ENCODE measurements at places on chromosomes 12 and 14.
A peak's percentile ranks its signal among the peaks of the same experiment; 100 is the strongest.

- no peak for DNase-seq
Observed at GRCh38 chr12:91289906-91290305, 107.3 kb upstream of the DCN start.

DNA sequence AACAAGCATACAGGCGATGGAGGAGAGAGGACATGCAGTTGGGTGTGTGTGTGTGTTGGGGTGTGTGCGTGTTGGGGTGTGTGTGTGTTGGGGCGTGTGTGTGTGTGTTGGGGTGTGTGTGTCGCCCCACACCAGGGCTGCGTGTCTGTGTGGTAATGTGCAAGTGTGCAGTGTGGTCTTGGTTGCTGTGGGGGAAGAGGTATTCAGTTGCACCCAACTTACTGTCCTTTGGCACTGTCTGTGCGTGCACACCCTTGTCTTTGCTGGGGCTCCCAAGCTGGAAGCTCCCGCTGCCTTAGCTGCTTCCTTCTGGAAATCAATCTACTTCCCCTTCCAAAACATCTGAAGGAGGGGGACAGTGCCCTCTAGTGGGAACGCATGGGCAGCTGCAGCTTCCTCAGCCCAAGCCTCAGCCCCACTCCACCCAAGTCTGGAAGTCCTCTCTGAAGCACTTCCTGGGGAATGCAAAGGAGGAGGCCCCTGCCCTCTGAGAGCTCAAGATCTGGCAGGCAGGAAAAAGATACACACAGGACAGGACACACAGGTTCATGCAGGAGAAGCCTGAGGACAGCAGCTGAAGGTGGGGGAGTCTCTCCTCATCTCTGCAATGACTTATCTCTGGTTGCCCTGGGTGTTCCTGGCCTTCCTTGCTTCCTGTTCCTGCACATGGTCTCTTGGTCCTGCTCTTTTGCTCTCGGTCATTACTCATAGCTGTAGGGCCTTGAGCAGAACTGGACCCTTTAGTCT is 13.1 kb downstream of the ASIC1 start:
- peak; percentile 35 for DNase-seq

- DNase-seq = no peak
Observed at GRCh38 chr12:30110958-30111586, 327.3 kb upstream of the TMTC1 start.

- no peak for DNase-seq
Observed at GRCh38 chr12:116697305-116697704, 40.6 kb downstream of the SPRING1 start.

DNA sequence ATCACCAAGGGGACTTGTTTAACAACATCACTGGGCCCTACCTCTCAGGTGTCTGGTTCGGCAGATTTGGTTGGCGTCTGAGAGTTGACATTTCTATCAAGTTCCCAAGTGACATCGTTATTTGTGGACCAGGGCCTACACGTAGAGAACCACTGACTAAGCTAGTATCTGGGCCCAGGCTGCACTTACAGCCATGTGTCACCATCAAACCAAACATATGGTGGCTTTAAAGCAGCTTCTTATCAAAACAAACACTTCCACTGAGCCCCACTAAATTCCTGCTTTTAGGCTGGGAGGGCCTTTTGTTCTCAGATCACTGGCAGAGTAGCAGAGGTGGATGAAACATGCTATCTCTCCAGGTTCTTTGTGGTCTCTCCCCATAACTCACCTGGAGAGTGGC is 220.5 kb downstream of the PELI2 start:
- no peak for DNase-seq

DNA sequence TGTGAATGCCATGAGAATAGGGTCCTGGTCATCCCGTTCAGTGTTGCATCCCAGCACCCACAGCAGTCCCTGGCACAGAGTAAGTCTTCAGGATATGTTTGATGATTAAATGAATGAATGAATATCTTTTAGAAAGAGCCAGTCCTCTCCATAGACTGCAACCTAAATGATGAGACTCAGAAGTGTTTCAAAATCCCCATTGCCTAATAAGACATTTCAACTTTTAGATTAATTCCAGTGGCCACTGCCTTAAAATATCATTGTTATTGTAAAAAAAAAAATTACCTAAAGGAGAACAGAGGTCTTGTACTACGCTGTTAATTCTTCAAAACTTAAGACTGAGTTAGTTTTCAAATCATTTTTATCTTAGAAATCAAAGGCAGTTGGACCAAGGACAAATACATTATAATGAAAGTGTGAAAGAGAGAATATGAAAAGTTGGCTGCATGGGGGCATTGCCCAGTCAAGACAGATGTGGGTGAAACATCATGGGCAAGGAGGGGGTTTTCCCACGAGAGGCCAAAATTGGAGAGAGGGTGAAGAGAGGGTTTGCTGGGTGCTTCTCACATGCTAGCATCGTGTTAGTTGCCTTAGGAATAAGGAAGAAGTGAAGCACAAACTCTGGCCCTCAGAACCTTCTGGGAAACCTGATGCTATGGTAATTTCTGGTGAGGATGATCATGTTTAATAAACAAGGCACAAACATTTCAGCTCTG is 26.3 kb upstream of the CPM start:
- no peak for DNase-seq

GRCh38 chr12:77324763-77325468 is 259.5 kb upstream of the E2F7 start:
- no peak for DNase-seq

- DNase-seq = no peak
Observed at GRCh38 chr14:102930753-102931579, 8.5 kb downstream of the AMN start.

DNA sequence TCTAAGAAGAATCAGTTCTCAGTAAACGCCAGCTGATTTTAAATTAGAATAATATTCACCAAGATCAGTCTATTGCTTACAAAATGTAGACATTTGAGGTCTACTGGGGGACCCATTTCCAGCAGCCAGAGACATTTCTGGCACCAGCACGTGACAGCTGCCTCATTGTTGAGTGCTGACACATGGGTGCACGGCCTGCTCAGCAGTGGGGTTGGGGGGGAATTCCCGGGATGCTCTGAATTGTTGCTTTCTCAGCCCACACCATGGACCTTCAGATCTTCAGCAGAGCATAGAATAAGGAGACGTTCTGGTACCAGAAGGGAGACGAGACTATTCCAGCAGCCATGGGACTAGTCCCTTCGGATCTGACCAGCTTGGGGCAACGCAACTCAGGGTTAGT is 18.3 kb downstream of the PLEKHG7 start:
- DNase-seq = no peak

DNA sequence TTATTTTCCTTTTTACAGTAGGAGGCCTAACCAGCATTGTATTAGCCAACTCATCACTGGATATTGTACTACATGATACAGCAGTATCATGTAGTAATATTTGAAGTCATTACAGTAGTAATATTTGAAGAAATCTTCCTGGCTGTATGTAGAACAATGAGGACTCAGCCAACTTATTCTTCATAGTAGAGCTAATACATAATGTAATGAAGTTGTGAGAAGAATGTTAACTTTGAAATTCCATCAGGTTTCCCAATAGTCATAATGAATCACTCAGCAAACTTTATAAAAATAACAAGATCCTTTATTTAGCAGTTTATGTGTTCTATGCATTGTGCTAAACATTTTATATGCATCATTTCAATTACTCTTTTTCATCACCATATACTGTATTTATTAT is 61.8 kb downstream of the LRRK2 start:
- DNase-seq = no peak

DNA sequence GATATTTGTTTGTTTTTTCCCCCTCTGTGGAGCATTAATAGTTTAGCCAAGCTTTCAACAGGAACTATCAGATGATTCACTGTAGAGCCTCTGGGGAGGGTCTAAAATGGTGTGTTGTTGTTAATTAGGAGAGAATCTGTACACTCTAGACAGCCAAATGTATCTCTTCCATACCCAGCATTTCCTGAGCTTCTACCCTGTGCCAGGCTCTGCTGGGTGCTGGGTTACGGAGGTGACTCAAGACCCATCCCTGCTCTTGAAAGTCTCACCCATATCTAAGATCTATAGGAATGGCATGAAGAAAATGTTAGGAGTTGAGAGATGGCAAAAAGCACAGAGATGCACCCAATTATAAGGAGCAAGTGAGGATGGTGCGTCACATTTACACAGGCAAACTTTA is 245.8 kb downstream of the C12orf75 start:
- no peak for DNase-seq

- no peak for DNase-seq
Observed at GRCh38 chr14:99080306-99080705, 191.7 kb downstream of the BCL11B start.

DNA sequence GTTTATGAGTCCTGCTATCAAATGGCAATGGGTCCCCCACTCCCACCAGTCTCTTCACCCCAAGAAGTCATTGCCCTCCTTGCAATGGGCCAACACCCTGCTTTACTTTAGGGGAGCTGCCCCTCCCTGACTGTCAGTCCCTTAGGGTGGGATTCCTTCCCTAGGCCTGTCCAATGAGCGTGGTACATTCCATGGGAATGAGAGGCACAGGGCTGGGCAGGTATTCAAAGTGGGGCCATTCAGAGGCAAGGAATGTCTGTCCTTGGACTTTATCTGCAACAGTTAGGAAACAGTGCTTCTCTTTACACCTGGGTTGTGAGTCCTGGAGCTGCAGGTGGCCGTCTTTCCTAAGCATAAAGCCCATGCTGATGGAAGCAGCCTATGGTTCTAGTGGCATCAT is 40.8 kb downstream of the TMEM132C start:
- no peak for DNase-seq

DNA sequence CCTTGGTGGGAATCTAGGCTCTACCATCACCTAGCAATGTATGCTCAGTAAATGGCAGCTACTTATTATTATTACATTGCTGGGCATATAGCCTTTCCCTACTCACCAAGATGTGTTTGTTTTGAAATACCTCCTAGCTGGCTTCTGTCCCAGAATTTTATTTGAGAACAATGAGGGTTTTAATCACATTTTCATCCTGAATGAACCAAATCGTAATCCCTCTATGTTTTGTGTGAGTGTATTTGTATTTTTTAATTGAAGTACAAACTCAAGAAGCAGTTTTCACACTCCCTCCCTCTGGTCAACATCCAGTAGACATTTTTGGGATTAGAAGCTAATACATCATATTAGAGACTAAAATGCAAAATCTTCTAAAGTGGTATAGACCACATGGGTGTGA is 7.6 kb downstream of the SLC7A8 start:
- no peak for DNase-seq

DNA sequence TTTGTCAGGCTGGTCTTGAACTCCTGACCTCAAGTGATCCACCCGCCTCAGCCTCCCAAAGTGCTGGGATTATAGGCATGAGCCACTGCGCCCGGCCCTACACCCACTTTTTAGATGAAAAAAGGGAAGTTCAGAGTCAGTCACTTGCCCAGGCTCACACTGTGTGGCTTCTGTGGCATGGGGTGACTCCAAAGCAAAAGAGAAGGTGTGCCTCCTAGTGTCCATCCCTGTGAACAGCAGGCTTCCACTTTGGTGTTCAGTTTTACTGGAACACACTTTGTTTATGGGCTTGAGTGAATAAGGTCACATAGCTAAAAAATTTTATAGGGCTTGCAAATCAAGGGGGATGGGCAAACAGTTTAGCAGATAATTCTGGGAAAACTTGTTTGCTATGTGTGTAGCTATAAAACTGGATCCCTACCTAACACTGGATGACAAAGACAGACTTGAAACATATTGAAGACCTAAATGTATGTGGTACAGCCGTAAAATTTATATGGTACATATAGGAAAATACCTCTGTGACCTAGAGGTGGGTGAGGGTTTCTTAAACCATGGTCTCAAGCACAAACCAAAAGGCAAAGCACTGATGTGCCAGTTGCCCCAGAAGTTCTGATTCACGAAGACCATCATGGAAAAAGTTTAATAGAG is 54.9 kb downstream of the EID3 start:
- DNase-seq = peak; percentile 52

DNA sequence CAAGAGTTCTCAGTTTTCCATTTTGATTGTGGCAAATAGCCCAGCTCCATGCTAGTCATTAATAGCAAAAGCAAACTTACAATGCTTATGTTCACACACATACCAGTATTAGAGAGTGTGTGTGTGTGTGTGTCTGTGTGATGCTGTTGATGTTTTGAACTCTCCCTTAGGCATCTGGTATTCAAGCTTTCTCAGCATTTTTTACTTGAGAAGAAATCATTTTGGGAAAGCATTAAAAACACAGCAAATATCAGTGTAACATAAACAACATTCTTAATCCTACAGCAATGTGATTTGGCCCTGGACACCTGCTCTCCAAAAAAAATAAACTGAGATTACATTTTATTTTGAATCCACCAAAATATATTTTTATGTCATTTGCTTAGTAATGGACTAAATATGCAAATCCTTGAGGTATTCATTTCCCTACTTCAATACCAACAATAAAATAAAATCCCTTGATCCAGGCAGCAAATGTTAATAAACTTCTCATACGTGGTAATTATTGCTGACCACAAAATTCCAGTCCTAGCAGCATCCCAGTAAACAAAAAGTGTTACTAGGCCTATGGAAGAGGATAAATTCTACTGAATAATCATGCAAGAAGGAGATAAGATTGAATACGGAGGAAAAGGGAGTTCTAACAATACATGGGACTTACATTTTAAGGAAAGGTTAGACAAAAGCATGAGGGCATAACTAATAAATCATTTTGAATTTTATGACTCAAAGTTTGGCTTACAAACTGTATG is 249.5 kb upstream of the CLEC14A start:
- no peak for DNase-seq

DNA sequence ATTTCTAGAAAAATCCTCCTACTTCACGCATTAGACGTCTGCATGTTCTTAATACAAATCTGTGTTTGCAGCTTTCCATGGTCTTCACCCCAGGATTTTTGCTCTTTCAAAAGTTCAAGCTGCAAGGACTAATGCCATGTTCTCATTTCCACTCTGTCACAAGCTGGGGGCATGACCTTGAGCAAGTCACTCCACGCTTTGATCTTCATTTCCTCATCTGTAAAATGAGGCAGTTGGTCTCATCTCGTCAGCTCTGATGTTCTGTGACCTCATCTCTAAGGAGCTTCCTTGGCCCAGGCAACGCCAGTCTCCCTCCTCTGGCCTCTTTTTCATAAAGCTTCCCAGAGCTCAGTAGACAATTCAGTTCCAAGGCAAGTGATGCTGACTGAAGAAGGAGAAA is 18.8 kb upstream of the BMP4 start:
- DNase-seq = no peak

- no peak for DNase-seq
Observed at GRCh38 chr14:71511152-71511551, 421.1 kb upstream of the RGS6 start.

- no peak for DNase-seq
Observed at GRCh38 chr14:22842211-22843122, 6.1 kb downstream of the MMP14 start.

DNA sequence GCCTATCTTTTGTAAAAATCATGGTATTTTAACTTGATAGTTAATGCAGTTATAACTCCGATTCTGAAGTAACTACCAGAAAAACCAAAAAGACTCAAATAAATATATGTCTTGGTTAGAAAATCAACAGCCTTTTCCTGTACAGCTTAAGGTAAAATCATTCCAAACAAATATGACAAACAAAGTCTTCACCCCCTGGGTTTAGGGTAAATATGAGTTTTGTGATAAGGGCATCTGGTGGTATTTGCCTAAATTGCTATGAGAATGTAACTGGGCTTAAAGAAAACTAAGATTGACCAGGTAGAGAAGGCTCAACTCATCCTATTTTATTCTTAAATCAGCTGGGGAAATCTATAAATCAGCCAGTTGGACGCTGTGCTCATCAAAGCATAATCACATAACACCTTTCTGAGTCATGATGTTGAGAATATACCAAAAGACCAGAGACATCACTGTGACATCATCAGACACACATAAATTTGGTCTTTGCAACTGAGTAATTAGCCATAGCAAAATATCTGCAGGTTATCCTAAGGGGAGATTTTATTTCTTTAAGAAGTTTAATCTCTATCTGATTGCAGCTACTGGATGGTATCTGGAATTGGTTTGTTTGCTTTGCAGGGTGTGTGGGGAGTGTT is 133.9 kb downstream of the STXBP6 start:
- DNase-seq = no peak

All from activated effector memory CD4-positive, alpha-beta T cell treated with Interleukin-2 at 50 U/mL for 16 hours (primary cell).